Stimulated activated CD8-positive, alpha-beta memory T cell treated with anti-CD3 and anti-CD28 coated beads, Interleukin-15, amount 100 ng/mL, for 48 hours (primary cell): ENCODE measurements at places on chromosomes 5 and 9.

GRCh38 chr5:111252799-111253545, 28.8 kb downstream of the CAMK4 start:
- DNase-seq, result no peak

DNA sequence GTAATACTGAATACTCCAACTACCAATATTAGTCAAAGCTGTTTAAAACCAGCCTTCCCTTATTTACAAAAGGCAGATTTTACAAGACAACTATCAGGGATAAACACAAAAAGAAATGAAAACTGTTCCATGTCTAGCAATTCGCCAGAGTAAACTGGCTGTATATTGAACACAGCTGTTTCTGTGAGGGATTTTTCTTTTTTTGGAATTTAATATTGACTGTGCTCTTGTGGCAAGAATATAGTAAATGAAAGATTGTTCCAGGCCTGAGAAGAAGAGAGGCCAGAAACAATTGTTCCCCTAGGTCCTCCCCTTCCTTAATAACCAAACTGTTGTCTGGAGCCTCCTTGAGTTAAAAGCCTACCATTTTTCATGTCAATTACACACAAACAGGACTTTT, 188.6 kb downstream of the PDE4D start:
- DNase-seq, result no peak

GRCh38 chr9:71549023-71549422, 219.3 kb downstream of the CEMIP2 start:
- DNase-seq, result no peak

DNA sequence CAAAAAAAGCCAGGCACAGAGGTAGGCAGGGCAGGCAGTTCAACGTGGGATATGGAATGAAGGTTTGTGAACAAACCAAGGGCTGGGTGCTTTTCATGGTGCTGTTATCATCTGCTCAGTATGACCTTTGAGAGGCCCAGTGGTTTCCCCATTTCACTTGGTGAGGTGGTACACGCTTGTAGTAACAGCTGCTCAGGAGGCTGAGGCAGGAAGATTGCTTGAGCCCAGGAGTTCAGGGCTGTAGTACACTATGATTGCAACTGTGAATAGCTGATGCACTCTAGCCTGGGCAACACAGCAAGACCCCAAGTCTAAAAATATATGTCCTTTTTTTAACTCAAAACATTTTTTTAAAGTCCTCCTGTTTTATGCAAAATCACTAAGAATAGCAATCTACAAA, 174.8 kb downstream of the ENC1 start:
- no peak for DNase-seq

DNA sequence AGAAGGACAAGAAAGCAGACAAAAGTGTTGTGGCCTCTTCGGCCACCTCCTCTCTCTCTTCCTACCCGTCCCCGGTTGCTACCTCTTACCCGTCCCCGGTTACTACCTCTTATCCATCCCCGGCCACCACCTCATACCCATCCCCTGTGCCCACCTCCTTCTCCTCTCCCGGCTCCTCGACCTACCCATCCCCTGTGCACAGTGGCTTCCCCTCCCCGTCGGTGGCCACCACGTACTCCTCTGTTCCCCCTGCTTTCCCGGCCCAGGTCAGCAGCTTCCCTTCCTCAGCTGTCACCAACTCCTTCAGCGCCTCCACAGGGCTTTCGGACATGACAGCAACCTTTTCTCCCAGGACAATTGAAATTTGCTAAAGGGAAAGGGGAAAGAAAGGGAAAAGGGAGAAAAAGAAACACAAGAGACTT, 2.4 kb downstream of the EGR1 start:
- DNase-seq, result no peak

GRCh38 chr5:174305241-174305681, 259.8 kb downstream of the NSG2 start:
- no peak for DNase-seq

GRCh38 chr5:138102454-138103318, 18.9 kb downstream of the WNT8A start:
- no peak for DNase-seq

DNA sequence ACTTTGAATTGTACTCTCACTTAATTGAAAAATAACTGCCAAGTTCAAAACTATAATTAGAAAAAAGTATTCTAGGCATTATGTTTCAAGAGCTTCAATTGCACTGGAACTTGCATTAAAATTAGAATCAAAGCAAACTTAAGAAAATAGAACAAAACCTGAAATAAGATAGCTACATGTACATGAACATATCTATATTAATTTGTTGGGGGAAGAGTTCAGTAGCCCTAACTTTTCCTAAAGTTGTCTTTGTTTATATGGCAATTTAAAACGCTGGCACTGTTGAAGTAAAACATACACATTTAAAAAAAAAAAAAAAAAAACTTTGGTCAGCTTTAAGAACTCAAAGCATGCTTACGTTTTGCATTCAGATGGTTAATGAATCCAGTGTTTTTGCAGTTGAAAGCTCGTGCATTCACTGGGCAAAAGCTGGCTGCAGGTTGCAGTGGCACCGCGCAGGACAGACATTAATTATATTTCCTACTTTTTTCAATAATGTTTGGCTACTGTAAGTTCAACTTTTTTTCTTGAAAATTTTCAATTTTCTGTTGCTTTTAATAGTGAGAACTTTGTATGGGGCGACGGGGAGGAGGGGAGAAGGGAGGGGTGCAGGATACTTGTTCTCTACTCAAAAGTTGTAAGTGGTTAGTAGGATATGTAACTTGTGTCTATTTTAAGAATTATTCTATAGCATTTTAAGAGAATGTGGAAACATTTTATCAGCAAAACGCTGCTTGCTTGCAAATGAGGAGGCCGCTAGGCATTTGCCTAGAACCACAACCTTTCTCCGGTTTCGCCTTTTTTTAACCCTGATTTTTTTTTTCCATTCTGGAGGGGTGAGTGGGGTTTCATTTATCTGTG, 3.9 kb downstream of the NR2F1 start:
- no peak for DNase-seq

DNA sequence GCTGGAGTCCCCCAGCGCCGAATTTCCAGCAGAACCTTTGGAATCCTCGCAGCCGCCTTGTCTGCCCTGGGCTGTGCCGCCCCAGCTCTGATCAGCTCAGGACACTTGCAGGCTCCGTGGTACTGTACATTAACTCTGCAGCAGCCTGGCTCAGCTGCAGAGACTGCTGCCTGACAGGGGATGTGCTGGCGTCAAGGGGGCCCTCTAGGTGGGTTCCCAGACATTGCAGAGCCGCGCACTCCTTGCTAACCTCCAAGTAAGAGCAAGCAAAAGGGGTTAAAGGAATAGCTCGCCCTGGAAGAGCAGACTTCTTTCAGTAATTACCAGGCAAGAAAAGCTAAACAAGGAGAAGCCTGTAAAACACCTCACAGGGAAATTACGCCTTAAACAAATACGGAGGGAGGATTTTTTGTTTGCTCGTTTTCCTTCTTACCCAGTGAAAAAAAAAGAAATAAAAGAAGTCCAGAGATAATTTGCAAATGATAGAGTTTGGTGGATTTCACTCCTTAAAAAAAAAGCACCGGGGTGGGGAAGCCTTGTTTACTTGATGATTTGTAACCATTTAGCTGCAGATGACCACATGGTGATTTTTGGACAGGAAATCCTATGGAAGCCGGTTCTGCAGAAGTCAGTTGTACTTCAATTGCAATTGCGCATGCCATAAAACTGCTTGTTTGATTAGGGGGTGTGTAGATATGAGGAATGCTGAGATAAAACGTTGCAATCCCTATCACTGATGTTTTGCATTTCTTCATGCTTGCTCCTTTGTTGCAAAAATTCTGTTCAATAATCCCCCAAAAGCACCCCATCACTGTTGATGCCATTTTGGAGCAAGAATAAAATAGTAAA, 305.8 kb downstream of the PDE4D start:
- no peak for DNase-seq

- no peak for DNase-seq
Observed at GRCh38 chr9:129365196-129365595, 187.1 kb upstream of the IER5L start.

DNA sequence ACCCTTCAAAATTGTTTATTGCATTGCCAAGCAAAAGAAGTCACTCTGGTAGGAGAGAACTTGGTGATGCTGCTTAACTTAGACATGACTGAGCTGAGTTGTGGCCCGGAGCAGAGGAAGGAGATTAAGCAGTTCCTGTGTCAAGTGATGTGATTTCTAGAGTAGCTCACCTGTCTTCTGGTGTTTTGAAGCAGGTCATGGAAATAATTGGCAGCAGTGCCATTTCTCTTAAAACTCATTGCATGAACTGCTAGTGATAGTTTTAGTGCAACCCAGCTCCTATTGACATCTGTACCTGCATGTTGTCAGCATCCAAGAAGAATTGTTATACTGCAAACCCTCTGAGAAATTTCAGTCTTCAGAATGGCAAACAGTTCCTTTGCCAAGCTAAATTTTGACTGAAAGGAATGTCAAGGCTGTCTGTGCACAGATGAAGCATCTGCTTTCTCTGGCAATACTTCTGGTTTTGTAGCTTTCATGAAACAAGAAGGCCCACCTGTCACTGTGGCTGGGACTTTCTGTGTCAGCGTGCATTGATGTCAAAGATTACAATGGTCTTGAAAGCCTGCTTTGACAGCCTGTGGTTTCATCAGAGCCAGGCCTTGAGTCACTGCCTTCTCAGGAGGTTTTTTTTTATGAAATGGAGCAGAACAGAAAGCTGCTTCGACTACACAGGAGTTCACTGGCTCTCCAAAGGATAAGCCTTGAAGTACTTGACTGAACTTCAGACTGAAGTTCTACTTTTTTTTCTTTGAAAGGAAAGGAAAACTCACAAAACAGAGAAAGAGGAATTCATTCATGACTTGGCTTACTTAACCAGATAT, 90.6 kb downstream of the RALGPS1 start:
- DNase-seq, result peak; percentile 62

- no peak for DNase-seq
Observed at GRCh38 chr5:94690778-94691177, 72.3 kb downstream of the SLF1 start.

GRCh38 chr5:14082973-14083372, 60.2 kb upstream of the TRIO start:
- no peak for DNase-seq

DNA sequence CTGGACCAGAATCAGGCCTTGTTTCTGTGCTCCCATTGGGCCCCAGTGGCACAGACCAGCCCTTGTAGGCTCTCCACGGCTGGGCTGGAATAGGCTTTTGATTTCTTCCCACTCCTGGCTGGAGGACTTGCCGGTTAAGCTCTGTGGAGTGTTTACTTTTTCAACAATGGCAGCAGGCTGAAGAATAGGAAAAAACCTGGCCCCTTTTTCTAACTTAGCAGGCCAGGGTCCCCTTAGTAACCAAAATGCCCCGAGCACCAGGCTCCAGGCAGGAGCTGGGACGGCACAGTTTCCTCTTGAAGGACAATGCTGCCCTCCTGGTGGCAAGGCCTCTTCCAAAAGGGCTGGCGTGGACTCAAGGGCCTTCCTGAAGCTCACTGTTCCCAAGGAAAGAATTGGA, 230.3 kb downstream of the CRB2 start:
- no peak for DNase-seq

DNA sequence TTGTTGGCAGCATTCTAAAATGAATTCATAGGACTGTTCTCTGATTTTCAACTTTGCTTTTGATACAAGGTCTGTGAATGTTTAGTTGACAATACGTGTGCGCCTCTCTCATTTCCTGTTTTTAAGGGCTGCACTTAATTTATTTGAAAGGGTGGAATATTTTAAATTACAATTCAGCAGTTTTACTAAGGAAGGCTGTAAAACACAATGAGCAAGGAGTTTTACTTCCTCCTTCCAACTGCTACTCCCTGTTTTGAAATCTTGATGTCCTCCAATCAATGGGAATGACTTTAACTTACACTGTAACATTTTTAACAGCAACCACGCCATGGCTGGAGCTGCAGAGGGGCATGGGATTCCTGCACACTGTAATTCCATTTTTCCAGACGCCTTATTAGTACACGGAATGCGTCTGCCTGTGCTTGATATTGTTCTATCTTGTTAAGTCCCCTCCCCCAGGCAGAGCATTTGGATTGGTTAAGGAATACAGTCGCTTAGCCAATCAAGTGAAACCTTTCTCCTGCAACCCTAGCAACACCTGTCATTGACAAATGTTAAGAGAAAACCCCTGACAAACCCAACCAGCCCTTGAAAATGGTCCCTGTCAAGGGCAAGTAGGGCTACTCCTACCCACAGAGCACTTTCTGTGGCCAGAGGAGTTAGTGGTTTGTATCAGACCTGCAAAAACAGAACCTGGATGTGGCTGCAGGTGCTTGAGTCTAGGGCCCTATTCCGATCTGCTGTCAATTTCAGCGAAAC, 12.5 kb upstream of the ZSWIM6 start:
- no peak for DNase-seq

DNA sequence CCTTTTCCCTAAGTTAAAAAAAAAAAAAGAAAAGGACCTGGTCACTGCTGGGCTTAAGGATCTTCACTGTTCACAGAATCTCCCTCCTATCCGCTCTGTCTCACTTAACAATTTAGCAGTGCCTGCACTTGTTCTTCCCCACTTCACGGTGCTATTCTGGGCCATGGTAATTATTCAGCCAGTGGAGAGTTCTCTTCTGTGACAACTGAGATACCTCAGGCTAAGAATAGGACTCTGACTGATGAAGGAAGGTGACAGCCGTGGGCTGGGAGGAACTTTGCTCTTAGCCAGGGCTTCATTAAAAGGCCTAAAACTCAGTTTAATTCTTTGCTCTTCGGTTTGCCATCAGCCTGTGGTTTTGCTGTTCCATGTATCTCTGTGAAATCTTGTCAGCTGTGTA, 51.9 kb upstream of the ENTREP1 start:
- no peak for DNase-seq

DNA sequence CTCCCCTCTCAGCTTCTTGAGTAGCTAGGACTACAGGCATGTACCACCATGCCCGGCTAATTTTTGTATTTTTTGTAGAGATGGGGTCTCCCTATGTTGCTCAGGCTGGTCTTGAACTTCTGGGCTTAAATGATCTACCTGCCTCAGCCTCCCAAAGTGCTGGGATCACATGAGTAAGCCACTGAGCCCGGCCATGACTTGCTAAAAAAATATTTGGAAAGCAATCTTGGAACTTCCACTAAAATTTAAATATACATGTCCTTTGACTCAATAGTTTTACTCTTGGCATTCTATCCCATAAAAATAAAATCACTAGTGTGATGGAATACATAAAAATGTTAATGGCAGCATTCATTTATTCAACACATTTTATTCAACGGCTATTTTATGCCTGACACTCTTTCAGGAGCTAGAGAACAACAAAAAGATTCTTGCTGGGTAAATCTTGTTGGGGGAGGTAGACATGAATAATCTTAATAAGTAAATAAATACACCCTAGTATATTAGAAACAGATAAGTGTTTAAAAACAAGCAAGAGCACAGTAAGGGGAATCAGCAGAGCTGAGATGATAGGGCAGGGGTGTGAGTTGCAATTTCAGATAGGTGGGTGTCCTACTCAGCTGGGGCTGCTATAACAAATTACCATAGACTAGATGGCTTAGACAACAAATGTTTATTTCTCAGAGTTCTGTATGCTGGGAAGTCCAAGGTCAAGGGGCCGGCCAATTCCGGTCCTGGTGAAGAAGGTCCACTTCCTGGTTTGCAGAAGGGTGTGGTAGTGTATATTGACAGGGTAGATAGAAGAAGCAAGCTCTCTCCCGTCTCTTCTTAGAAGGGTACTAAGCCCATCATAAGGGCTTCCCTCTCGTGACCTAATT, 50.7 kb downstream of the KCNV2 start:
- DNase-seq, result no peak

DNA sequence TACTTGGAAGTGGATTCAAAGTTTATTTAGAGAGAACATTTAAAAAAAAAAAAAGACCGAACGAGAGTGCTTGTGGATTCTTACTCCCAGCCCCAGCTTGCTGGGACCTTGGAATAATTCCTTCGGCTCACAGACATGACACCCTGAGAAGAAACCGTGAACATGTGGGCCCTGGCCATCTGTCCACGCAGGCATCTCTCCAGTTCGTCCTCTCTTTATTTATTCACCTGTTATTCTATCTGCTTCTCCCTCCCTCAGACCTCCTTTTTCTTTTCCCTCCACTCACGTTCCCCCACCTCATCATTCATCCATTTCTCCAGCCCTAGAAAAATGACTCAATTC, 93.7 kb upstream of the PHYKPL start:
- DNase-seq, result no peak
